OCI-LY7 (cell line): ENCODE measurements at places on chromosomes 12 and 14.
A peak's percentile ranks its signal among the peaks of the same experiment; 100 is the strongest.

- DNase-seq: no peak
These were observed 1094.1 kb upstream of the FLRT2 start for GRCh38 chr14:84435820-84436324.

DNA sequence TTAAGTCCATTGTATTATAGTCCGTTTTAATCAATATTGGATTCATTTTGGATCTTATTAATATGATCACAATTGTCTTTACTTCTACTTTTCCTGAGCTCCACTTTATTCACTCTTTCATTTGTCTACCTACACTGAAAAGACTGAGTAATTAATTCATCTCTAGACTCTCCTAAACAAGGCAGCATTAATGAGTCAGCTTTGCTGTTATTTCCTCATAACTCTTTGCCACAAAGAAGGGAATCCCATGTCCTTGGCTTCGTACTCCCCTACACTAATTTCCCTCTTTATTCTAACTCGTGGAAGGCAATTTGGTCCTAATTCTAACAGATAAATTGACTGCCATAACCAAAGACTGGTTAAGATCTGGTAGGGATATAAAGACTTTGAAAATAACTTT is 91.9 kb downstream of the ARMH4 start:
- no peak for DNase-seq

- DNase-seq: no peak
These were observed 11.2 kb upstream of the IFNG start for GRCh38 chr12:68170726-68171125.

DNA sequence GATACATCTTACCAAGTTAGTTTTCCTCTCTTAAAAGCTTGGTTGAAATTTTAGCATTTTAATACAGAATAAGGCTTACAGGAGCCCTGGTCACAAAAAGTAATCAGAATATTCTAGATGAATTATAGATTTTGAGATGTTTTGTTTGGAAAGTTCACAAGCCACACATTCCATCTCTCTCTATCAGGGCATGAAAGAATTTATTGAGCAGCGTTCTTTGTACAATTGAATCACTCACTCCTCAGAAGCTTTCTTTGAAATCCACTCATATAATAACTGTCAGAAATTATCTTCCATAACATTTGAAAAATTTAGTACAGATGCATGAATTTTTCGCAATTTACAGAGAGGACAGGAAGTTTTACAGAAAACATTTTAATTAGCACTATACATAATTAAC is 938.6 kb upstream of the MDGA2 start:
- no peak for DNase-seq

DNA sequence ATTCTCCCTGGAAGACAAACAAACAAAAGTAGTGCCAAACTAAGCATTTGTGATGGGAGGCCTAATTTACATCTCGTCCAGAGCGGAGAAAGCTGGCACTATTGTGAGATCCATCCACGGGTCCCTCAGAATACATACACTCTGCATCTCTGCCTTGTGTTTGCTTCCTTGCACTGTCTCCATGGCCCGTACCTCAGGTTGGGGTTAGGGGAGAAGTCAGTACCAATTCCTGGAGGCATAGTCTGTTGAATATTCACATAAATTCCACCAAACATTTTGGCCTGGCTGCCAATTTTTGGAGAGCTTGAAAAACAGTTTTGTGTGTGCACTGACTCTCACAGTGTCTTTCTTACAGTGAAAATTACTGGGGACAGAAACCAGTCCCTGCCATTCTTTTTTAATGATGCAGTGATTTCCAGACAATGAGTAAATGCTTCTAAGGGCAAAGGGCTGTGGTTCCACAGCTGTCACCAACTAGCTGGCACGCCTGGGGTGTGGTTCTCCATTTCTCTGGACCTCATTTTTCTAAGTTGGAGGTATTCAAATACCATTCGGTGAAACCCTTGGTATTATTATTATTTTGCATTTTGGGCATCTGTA is 119.7 kb upstream of the HIF1A start:
- no peak for DNase-seq

DNA sequence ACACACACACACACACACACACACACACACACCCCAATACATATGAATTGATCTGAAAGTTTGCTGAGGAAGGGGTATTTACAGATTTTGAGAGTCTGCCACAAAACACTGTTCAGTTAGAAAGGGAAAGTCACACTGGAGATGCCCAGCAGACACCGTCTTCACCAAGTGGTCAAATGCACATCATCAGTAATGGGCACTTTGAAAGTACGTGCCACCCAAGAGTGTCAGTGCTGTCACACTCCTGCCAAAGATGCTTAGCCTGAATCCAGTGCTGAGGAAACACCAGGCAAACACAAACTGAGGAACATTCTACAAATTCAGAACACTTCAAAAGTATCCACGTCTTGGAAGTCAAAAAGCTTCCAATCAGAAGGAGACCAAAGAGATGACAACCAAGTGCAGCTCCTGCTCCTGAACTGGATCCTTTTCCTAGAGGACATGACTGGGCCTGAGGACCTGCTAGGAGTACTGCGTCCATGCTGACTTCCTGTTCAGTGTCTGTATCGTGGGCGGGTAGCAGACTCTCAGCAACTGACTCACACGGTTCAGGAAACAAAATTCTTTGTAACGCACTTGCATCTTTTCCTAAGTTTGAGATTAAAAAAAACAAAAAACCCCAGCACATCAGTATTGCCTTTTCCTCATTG is 18.6 kb downstream of the PSMC1 start:
- no peak for DNase-seq

DNA sequence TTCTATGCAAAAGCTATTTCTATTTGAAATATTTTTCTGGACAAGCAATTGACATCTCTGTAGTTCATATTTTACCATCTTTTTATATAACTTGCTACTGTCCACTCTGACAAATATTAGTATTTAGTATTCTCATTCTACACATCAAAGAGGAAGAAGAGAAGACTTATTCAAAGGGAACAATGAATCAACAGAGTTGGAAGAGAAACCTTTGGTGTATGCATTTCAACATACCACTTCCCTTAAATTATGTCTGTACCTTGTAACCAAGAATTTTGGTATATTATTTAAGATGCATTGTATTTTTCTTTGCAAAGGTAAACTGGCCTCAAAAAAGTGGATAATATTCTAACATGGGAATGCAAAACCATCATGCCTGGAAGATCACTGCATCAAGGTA is 72.1 kb upstream of the DUSP6 start:
- DNase-seq: no peak

- no peak for DNase-seq
These were observed 113.7 kb upstream of the RTL1 start for GRCh38 chr14:101017209-101017608.

DNA sequence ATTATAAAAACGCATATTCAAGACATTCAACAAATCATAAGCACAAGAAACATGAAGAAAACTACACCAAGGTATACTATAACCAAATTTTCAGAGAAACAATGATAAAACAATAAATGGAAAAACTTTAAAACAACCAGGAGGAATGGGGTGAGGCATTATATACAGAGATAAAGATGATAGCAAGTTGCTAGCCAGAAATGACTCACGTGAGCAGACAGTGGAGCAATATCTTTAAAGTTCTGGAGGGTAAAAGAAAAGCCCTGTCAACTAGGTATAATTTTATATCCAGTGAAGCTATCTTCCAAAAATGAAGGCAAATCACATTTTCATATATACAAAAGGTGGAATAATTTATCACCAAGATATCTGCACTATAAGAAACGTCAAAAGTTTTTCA is 97.8 kb upstream of the PCED1B start:
- no peak for DNase-seq

DNA sequence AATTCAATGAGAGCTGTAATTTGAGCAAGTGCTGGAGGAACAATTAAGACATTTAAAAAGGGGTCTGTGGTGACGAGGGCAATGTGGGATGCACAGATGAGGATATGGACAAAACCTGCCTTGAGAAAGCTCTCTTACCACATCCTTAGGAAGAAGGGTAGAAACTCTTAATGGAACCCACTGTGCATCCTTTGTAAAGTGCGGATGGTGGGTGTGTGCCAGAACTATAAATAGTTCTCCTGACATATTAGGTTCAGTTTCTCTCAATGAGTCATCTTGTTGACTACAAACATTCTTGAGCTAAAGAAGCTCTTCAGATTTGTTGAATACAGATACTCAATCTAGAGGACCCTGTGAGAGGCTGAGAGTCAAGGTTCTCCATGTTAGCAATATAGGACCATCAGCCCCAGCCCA is 106.1 kb upstream of the ANO4 start:
- DNase-seq: no peak

- no peak for DNase-seq
These were observed 95.2 kb upstream of the PRICKLE1 start for GRCh38 chr12:42684802-42685071.

GRCh38 chr14:93231129-93231979 is 24.3 kb downstream of the UBR7 start:
- DNase-seq: no peak

DNA sequence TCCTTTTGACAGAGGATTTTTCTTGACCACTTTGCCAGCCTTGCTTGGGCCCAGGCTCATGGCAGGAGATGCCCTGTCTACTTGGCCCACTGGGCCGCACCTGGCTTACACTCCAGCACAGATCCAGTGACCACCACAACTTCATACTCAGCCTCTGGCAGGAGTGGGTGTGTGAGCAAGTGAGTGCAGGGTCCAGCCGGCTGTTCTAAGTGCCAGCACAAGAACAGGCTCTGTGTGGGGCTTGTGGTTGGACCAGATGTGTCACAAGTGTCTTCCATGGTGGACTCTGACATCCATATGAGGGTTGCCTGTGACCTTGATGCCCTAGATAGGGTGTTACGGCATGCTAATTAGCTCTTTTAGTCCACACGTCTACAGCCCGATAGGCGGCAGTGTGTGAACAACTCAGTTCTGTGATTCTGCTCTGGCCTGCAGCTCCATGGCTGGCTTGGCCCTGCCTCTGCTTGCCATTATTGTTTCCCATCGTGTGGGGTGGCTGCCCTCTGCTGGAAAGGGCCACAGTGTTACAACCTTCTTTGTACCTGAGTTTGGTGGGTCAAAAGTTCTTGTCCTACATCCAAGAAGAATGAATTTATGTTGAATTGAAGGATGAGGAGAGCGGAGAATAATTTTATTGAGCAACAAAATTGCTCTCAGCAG is 1089.1 kb downstream of the SLC6A15 start:
- peak; percentile 55 for DNase-seq

DNA sequence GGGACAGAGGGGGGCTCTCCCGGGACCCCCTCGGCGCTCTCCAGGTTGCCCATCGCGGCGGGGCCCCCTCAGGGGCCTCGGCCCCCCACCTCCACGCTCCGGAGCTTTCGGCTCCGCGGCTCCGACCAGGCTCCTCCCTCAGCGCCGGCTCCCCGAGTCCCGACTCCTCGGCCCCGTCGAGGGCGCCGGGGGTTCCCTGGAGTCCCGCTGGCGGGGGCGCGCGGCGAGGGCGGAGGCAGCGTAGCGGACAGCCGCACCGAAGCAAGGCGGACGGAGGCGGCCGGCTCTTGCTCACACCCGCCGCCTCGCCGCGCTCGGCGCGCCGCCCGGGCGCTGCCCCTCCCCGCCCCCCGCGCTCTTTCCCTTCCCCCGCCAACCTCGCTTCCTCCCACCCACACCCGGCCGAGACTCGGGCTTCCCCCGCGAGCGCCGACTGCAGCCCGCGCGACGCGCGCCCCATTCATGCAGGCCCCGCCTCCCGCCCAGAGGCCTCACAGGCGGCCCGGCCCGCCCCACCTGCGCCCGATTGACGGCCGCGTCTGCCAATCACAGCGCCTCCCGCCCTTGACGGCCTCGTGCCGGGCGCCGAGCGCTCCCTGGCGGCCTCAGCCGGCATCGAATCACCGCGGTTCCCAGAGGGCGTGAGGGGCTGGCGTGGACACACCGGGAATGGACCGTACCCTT is at the start of gene FMNL3:
TSS of gene FMNL3 (minus strand) at position 278 of the 684 bp plus-strand sequence. CDS start at position 53, 225 bp downstream.
- peak; percentile 98 for DNase-seq

GRCh38 chr12:19288603-19289244 is 150.6 kb upstream of the AEBP2 start:
- DNase-seq: peak; percentile 39

DNA sequence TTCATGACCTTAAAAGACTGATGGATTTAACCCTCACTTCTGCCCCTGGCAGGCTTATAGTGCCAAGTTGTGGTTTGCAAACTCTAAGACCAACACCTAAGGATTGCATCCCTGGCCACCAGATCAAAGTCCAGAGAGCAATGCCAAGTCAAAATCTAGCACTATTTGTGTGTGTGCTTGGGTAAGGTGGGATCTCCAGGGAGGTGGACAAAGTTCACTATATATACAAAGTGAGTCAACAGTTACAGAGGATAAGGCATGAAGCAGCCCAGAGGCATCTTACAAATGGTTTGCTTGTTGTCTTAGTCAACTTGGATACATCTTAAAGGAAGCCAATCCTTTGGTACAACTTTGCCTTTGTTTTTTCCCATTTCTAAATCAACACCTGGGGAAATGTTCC is 137.3 kb downstream of the MSRB3 start:
- DNase-seq: no peak

- peak; percentile 57 for DNase-seq
These were observed 751 bp downstream of the P3H3 start for GRCh38 chr12:6828781-6829535.

DNA sequence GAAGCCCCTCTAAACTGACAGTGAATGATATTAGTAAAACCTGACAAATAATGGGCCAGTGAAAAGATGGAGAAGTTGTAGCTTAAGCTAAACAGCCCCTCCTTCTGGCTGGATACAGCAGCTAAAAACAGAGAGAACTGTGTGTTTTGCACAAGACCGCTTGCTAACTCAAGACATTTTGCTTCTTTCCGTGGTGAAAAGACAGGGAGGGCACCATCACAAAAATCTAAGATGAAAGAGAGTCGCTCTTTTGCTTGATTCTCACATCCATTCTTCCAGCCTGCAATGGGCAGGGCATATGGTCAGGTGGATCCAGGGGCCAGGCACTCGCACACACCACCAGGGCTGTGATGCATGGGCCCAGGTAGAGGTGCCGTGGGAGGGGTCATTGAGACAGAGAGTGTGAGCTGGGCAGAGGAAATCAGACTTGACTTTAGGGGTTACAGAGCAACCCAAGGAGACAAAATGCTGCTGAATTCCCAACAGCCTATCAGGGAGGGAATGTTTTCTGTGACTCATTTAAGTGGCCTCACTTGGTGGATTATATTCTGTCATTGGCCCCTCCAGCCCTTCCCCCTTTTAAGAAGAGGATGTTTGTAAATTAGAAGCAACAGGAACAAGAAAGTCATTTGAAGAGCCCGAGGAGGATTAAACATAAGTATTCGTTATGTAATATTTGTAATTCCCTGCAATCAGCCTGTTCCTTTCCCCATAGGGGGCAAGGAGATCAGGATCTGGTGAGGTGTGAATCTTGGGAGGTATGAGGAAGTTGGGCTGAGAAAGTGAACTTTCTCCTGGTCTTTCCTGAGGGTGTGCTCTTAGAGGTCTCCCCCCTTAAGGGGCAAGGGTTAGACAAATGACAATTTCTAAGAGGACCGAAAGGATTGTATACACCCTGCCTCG is 12.3 kb downstream of the EMP1 start:
- DNase-seq: no peak

DNA sequence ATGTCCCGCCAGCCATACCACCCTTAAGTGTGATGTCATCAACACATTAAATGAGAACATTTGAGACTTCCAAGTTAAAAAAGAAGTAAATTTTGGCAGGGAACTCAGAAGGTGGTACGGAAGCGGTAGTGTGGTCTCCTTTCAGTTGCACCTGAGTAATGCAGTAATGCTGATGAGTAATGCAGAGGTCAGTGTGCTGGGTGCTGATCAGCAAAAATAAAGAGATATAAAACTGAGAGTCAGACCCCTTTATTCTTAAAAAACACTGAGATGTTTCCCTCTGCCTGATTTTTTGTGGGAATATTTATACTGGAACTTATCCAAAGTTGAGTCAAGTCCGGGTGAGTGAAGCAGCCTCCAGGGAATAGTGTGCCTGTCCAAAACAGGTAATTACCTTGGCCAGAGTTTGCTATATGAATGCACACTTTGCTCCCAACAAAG is 370.6 kb upstream of the PRICKLE1 start:
- DNase-seq: no peak
